ENCODE measurements at places on chromosomes 4 and X. TPM values are rescaled to one million over a fixed set of nuclear protein-coding genes. Genes with fewer than 3 reads are reported as not detected.
A peak's percentile ranks its signal among the peaks of the same experiment; 100 is the strongest.

DNA sequence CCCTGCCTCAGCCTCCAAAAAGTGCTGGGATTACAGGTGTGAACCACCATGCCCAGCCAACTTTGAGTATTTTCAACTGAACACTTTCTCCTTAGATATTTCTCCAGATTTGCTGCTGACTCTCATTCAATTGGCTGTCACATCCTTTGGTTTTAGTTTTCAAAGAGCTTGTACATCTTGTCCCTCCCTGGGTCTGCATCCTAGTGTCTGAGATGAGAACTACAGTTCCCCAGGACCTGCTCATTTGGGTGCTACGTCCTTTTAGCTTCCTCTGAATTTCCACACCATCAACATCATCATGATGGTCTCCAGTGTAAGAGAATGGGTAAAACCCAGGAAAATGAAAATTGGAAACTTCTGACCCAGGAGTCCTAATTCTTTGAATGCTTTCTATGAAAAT lies 312.9 kb downstream of the NLGN4X start:
- no peak for DNase-seq
- H3K27me3 ChIP-seq = no peaks in the 10 kb centered on the region
- H3K36me3 ChIP-seq = no peaks in the 10 kb centered on the region
- no peaks in the 10 kb centered on the region for H3K4me1 ChIP-seq

- DNase-seq = no peak
- no peaks in the 10 kb centered on the region for H3K27me3 ChIP-seq
These were observed 170.6 kb downstream of the KDR start for GRCh38 chr4:54954656-54955388.

GRCh38 chrX:3712870-3713224 lies 602 bp downstream of the PRKX start:
- H3K27ac ChIP-seq = no peak overlapping the region
- DNase-seq = no peak
- no peaks in the 10 kb centered on the region for H3K36me3 ChIP-seq
- H3K27me3 ChIP-seq = no peaks in the 10 kb centered on the region
- H3K4me3 ChIP-seq = peak overlapping the region; percentile 65
- no peaks in the 10 kb centered on the region for H3K4me1 ChIP-seq

- peak overlapping the region; percentile 29 for H3K27ac ChIP-seq
- no peaks in the 10 kb centered on the region for H3K36me3 ChIP-seq
- DNase-seq = no peak
- no peaks in the 10 kb centered on the region for H3K27me3 ChIP-seq
- no peak overlapping the region for H3K4me3 ChIP-seq
These were observed 106.8 kb downstream of the ELOVL6 start for GRCh38 chr4:110091434-110092140.

- no peaks in the 10 kb centered on the region for H3K4me1 ChIP-seq
- H3K27me3 ChIP-seq = no peaks in the 10 kb centered on the region
- no peak overlapping the region for H3K27ac ChIP-seq
- DNase-seq = no peak
These were observed 31.2 kb upstream of the HGFAC start for GRCh38 chr4:3410401-3411135.

- no peaks in the 10 kb centered on the region for H3K27me3 ChIP-seq
- H3K4me1 ChIP-seq = no peaks in the 10 kb centered on the region
- no peak for DNase-seq
- no peak overlapping the region for H3K27ac ChIP-seq
- no peaks in the 10 kb centered on the region for H3K36me3 ChIP-seq
These were observed 1724.5 kb downstream of the C4orf33 start for GRCh38 chr4:130820448-130820847.

DNA sequence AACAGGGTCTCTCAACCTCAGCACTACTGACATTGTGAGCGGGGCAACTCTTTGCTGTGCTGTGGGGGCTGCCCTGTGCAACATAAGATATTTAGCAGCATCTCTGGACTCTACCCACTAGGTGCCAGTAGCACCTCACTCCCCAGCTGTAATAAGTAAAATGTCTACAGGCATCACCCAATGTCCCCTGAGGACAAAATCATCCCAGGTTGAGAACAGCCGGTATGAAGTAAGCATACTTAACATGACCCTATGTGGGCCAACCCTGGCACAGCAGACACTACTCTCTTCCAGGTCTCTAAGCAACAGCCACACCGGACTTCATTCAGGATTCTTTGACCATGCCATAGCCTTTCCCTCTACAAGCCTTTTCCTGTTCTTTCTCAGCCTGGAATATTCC lies 10.5 kb upstream of the MGST2 start:
- H3K4me1 ChIP-seq = peaks cover 13% of the 10 kb centered on the region
- H3K27me3 ChIP-seq = no peaks in the 10 kb centered on the region
- peak; percentile 12 for DNase-seq
- no peak overlapping the region for H3K27ac ChIP-seq
- no peaks in the 10 kb centered on the region for H3K36me3 ChIP-seq
- H3K4me3 ChIP-seq = no peak overlapping the region

DNA sequence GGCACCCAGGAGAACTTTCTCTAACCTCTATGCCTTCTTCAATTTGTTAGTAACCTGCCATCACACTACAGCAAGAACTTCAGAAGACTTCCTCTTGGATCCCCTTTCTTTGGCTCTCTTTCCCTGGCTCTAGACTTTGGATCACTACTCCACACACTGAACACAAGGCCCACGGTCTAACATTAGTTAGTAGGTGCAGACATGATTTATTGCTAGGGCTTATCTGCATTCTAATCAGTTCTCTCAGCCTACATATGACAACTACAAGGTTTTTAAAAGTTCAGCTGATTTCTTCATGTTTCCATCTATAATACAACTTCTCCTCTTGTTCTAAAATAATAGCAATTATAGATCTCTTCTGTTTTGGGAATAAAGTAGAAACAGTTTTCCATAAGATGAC lies 209.1 kb upstream of the ANXA10 start:
- no peak for DNase-seq
- no peak overlapping the region for H3K4me3 ChIP-seq
- no peaks in the 10 kb centered on the region for H3K4me1 ChIP-seq
- H3K27me3 ChIP-seq = no peaks in the 10 kb centered on the region
- no peaks in the 10 kb centered on the region for H3K36me3 ChIP-seq

DNA sequence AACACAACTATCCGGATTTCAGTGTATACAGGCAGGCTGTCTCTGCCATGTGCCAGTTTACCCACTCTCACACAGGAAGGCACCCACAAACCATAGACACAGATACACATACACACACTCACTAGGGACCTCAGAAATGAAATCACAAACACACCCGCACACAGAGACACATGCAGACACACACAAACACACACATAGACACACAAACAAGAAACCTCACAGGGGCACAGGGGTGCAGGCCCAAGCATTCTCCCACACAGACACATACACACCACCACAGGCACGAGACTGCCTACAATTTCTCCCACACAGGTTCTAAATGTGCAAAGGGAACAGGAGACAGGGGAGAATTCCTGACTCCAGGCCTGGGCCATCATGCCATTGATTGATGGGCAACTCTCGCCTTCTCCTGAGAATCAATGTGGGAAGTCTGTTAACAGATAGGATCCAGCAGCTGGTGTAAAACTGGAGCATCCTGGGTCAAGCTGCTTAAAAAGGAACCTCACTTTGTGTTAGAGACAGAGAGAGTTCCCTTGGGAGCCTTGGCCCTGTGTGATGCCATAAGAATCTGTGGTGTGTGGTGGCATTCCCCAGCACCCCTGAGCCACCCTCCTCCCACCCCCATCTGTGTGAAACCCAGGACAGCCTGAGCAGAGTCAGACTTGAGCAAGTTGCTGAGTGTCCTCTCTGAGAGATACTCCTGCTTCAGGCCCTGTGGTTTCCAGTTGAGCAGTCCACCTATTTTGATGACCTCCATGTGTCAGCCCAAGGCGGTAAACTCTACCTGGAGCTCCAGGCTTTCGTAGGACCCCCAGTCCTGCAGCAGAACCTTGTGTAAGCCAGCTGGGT lies 33.9 kb downstream of the NBDY start:
- H3K4me1 ChIP-seq = no peaks in the 10 kb centered on the region
- DNase-seq = no peak
- no peak overlapping the region for H3K27ac ChIP-seq
- no peak overlapping the region for H3K4me3 ChIP-seq

DNA sequence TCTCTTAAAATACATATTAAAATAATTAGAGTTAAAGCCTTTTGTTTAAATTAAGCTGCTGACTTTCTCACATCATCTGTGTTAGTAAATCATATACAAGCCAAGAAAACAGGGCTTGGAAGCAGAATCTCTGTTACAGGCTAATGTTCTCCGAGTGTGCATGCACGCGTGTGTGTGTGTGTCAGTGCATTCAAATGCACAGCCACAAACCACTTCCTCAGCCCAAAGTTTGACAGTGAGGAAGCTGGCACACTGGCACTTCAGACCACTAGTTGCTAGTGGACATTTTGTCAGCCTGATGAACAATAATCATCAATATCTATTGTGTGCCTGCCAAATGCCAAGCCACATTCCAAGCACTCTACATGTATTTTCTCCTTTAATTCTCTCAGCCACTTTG lies 5.6 kb downstream of the MAOB start:
- H3K27ac ChIP-seq = no peak overlapping the region
- H3K36me3 ChIP-seq = no peaks in the 10 kb centered on the region
- H3K4me1 ChIP-seq = no peaks in the 10 kb centered on the region
- H3K27me3 ChIP-seq = no peaks in the 10 kb centered on the region
- DNase-seq = no peak

DNA sequence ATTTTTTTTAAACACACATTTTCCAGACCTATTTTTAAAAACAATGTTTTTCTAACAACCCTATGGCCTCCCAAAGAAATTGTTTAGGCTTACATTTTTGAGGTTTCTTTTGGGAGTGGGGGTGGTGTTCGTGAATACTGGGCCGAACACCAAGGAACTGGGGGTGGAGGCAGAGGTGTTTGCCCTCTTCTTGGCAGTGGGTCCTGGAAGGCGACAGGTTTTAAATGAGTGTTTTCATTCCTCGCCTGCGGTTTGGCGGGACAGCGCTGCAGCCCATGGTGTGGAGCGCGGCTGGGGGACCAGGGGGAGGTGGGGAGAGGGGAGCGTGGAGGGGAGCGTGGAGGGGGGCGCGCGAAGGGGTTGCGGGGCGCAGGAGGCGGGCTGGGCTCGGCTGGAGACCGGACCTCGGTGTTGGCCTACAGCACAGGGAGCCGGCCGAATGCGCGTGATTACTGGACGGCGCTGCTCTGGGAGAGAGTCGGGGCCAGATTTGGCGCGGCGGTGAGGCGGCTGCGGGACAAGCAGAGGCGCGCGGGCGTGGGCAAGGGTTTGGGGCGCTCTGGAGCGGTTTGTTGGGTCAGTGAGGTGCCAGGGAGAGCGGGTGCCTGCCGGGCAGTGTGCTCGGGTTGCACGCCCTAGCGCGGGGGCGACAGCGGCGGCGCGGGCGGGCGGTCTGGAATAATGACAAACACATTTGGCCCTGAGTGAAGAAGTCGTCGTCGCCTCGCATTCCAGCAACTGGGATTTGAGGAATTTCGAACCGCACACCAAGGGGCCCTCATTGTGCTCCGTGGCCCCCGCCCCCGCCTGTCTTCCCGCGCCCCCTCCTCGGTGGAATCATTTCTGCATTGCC lies 764 bp downstream of the PDGFRA start:
- peak overlapping the region; percentile 50 for H3K27ac ChIP-seq
- peaks cover 6% of the 10 kb centered on the region for H3K36me3 ChIP-seq
- peaks cover 43% of the 10 kb centered on the region for H3K4me1 ChIP-seq
- H3K27me3 ChIP-seq = no peaks in the 10 kb centered on the region
- H3K4me3 ChIP-seq = peak overlapping the region; percentile 45

DNA sequence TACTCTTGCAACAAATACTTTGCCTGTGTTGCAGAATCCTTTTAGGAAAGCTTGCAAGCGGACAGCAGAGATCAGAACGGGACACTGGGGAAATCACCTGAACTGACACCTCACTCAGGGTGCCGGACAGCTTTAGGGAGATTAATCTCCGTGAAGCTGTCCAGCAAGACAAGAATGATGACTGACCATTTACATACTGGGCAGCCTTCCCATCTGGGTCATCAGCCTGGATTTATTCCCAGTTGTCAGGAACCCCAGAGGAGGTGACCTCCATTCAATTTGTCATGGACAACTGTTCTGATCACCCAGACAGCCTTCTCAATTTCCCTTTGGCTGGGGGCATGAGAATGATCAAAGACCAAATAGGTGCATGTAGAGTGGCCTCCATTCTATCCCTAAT lies 93.0 kb upstream of the EGFL6 start:
- H3K4me3 ChIP-seq = no peak overlapping the region
- no peaks in the 10 kb centered on the region for H3K36me3 ChIP-seq
- DNase-seq = no peak
- no peaks in the 10 kb centered on the region for H3K4me1 ChIP-seq
- H3K27ac ChIP-seq = no peak overlapping the region

DNA sequence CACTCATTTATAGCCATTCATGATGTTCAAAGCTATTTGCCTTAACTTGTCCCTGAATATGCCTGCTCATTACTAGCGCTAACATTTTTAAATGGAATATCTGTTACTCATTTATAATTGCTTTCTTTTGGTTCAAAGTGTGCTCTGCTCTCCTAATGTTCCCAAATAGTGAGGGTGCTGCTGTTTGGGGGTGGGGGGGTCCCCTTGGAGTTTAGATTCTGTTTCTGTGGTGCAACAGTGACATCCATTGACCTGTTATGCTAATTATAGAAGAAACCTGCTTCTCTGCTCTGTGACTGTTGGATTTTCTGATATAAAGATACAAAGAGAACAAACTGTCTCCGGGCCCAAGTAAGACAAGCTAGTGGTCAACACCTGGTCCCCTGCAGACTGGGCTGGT lies 222.4 kb downstream of the SHROOM3 start:
- H3K4me3 ChIP-seq = no peak overlapping the region
- H3K27ac ChIP-seq = peak overlapping the region; percentile 89
- DNase-seq = no peak
- no peaks in the 10 kb centered on the region for H3K36me3 ChIP-seq
- H3K27me3 ChIP-seq = no peaks in the 10 kb centered on the region

- H3K36me3 ChIP-seq = no peaks in the 10 kb centered on the region
- H3K27me3 ChIP-seq = no peaks in the 10 kb centered on the region
- no peak for DNase-seq
- no peak overlapping the region for H3K27ac ChIP-seq
- H3K4me3 ChIP-seq = no peak overlapping the region
These were observed 438.7 kb upstream of the IGFBP7 start for GRCh38 chr4:57548856-57549255.

The L1CAM gene
- not detected for total RNA-seq

The PPAT gene
- 40.6 TPM for total RNA-seq

The GAGE12F gene
- not detected for total RNA-seq

The NOCT gene
- 29.7 TPM for total RNA-seq

The KLF8 gene
- 0.50 TPM for total RNA-seq

Measured in SJSA1 (cell line).